Stomach (tissue), 19 donors: ENCODE measurements at places on chromosomes 1 and 21.
A peak's percentile ranks its signal among the peaks of the same experiment; 100 is the strongest.

- no peak for DNase-seq
These were observed 41.4 kb upstream of the ACOT11 start for GRCh38 chr1:54506594-54506993.

DNA sequence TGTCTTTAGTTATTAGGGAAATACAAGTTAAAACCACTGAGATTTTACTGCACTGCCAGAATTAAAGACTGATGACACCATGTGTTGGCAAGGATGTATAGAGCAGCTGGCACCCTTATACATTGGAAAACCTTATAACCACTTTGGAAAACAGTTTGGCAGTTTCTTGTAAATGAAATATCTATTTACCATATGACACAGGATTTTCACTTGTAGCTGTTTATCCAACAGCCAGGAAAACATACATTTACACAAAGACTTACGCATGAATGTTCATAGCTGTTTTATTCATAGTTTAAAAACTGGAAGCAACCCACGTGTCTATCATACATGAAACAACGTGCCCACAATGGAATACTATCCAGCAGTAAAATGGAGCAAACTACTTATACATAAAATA, 45.3 kb downstream of the PRRC2C start:
- DNase-seq: no peak

DNA sequence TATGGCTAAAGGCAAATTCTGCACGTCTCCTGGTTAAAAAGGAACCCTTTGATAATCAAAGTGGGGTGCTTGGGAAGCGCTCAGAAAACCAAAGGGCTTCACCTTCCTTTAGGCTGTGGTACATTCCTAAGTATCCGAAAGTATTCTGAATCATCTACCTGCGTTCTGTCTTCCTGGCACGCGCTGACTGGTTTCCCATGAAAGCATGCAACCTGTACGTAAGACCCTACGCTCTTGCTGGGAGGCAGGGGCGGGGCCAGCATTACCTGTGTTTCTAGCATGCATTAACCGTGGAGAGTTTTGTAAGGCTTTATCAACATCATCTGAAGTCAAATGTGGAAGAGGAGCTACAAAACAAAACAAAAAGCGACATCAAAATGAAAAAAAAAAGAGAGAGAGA, 96.0 kb downstream of the ERG start:
- no peak for DNase-seq

- no peak for DNase-seq
These were observed 50.2 kb upstream of the ACTRT2 start for GRCh38 chr1:2971101-2971501.

GRCh38 chr21:41396558-41397075, 29.4 kb upstream of the MX1 start:
- peak; percentile 71 for DNase-seq

DNA sequence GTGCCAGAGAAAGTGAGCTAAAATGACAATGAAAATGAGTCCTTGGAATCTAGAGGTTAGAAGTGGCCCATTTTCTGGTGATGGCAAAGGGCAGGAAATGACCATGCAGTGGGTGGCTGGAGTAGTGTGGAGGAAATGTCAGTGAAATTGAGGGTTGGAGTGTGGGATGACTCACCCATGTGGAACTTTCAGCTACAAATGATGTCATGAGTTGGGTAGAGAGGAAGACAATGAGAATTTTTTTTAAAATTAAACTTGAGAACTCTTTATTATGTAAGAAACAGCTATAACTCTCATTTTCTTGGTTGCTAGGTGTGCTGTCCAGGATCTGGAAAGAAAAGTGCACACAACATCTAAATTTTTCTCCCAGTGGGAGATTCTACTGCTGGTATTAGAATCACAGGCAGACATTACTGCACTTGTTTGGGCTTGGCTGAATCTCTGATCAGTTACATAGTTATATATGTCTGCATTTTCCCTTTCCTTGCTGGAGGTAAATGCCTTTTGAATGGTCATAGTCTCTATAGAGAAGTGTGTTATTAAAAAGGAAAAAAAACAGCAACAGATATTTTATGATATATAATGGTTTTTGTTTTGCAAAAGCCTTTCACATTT, 56.8 kb upstream of the GNG12 start:
- DNase-seq: peak; percentile 52

DNA sequence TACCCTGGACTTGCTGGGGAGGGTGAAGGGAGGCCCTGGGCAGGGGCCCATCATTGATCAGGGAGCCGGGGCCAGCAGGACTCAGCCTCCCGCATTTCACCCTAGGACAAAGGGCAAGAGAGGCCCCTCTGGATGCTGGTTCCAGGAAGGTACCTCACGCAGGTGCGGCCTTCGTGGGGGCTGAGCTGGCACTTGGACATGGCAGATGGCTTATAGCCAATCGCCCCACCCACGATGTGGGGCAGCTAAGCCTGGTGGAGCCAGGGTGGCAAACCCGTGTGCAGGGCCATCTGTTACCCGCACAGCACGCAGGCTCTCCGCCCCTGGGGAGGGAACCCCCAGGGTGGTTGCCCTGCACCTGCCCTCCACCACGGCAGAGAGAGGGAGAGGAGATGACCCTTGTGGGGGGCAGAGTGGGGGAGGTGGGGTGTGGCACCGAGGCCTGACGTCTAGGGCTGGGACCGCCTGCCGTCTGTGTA, 2.5 kb downstream of the TFF3 start:
- no peak for DNase-seq

DNA sequence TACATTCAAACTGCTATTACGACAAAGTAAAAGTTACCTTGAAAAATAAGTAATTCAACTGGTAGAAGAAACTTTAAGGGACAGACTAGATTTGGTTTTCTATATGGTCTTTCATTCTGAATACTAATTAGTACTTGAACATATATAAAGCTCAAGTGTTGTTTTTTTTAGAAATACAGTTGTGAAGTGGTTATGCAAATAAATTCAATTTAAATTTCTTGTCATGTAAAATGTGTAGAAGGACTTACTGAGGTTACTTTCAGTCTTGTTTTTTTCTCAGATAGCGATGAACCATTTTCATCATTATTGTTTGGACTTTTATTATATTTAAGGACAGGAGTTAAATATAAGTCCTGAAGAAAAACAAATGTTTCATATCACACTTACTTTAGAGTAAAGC, 24.4 kb downstream of the HS2ST1 start:
- DNase-seq: no peak

- DNase-seq: peak; percentile 82
These were observed 12.7 kb upstream of the C1orf159 start for GRCh38 chr1:1128454-1129139.

- no peak for DNase-seq
These were observed 57.3 kb downstream of the AGO3 start for GRCh38 chr1:35988237-35988636.

DNA sequence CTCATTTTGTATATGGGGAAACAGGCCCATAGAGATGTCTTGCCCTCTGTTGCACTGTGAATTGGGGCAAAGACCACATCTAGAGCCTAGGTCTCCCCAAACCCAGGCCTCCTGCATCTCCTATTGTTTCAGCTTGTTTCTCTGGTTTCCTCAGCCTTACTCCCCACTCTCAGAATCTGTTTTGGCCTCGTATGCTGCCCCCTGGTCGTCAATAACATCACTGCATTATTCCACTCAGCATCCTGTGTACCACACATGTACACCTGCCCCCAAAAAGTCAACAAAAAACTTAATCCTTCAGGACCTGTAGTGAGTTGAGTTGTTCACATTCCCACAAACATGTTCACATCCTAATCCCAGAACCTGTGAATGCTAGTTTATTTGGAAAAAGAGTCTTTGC, 184.8 kb downstream of the BRINP2 start:
- DNase-seq: peak; percentile 55

DNA sequence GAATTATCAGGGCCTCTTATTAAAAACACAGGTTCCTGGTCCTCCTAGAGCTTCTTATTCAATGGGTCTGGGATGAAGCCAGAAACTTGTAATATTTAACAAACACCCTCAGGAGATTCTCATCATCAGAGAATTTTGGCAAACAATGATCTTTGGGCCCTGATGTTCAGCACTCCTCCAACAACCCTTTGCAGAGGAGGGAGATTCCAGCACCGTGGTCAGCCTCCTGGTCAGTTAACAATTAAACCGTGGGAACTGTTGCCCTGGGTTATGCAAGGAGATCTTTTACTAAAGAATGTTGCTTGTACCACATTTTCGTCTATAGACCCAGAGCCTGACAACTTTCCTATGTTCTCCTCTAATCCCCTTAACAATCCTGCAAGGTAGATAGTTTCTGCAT, 294.4 kb downstream of the PLPP3 start:
- no peak for DNase-seq

- DNase-seq: no peak
These were observed 66.4 kb upstream of the CCDC190 start for GRCh38 chr1:162927421-162927820.

GRCh38 chr1:164559342-164560051, 513 bp downstream of the PBX1 start:
- no peak for DNase-seq

GRCh38 chr1:66240491-66241484, 293.2 kb upstream of the SGIP1 start:
- no peak for DNase-seq

DNA sequence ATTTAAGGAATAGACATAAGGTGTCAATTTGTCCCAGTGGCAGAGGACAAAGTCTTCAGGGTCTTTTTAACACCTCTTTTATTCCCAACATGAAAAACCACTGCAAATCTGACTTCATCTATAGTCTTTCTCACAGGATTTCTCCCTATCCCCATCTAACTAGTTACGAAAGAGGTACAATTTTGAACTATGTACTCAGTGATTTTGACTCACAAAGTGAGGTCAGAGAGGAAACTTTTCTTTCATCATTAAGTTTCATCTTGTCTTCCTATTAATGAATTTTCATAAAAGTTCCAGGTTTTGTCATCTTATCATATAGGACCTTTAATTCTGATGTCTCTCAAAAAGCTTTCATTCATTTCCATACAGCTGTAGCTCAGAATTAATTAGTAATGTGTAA, 63.3 kb downstream of the ASH1L start:
- DNase-seq: no peak

DNA sequence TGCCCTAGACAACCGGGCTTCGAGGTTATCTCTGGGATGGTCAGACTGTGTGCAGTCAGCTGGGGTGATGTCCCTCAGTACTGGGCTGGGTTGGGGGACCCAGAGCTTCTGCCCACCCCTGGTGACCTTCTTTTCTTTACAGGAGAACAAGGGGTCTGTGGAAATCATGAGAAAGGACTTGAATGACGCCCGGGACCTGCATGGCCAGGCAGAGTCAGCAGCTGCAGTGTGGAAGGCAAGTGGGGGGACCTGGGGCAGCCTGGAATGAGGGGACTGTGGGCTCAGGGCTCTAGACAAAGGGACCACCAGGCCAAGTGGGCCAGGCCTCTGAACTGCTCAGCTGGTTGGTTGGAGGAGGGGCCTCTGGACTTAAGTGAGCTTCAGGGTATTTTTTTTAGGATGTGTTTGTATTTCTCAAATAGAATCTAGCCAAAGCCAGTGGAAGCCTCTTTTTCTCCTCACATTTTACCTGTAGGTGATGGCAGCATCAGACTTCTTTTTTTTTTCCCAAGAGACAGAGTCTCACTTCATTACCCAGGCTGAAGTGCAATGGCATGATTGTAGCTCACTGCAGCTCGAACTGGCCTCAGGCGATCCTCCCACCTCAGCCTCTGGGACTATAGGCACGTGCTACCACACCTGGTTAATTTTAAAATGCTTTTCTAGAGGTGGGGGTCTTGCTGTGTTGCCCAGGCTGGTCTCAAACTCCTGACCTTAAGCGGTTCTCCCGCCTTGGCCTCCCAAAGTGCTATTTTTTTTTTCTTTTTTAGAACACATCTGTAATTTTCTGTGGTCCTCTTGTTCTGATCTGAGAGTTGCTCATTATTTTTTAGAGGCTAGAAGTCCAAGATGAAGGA, 1.9 kb downstream of the RNF187 start:
- no peak for DNase-seq

- no peak for DNase-seq
These were observed 77.9 kb downstream of the NEK7 start for GRCh38 chr1:198234520-198235251.

DNA sequence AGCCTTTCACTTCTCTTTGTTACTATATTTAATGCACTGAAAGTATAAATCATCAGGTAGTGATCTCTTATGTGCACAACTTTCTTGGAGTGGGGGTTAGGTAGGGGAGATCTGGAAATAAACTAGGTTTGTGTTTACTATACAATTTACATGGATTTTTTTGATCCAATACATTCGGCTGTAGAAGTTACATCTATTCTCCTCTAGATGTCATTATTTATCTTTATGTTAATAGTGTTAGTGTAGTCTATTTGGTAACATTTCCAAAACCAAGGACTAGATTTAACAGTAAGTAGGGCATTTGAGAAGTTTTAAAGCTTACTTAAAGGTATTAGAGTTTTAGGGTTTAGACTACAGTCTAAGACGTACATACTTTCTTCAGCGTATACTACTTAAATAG, 5.4 kb downstream of the VPS45 start:
- DNase-seq: no peak
